ENCODE measurements at places on chromosomes 1 and 21. TPM values are rescaled to one million over a fixed set of nuclear protein-coding genes. Genes with fewer than 3 reads are reported as not detected.

Gene MMP23B
- 3.9 TPM for total RNA-seq

- no peak overlapping the region for H3K4me3 ChIP-seq
- peaks cover 5% of the 10 kb centered on the region for H3K36me3 ChIP-seq
- H3K27ac ChIP-seq = no peak overlapping the region
- no peak for DNase-seq
Measured at GRCh38 chr1:36433102-36433501, 17.1 kb downstream of the OSCP1 start.

Gene CITED4
- total RNA-seq = 23.6 TPM

- peak overlapping the region; percentile 81 for H3K27ac ChIP-seq
- no peak for DNase-seq
- H3K27me3 ChIP-seq = peaks cover 39% of the 10 kb centered on the region
- no peak overlapping the region for H3K4me3 ChIP-seq
- H3K36me3 ChIP-seq = peaks cover 2% of the 10 kb centered on the region
Measured at GRCh38 chr1:153493343-153493960, 33.0 kb upstream of the S100A7 start.

DNA sequence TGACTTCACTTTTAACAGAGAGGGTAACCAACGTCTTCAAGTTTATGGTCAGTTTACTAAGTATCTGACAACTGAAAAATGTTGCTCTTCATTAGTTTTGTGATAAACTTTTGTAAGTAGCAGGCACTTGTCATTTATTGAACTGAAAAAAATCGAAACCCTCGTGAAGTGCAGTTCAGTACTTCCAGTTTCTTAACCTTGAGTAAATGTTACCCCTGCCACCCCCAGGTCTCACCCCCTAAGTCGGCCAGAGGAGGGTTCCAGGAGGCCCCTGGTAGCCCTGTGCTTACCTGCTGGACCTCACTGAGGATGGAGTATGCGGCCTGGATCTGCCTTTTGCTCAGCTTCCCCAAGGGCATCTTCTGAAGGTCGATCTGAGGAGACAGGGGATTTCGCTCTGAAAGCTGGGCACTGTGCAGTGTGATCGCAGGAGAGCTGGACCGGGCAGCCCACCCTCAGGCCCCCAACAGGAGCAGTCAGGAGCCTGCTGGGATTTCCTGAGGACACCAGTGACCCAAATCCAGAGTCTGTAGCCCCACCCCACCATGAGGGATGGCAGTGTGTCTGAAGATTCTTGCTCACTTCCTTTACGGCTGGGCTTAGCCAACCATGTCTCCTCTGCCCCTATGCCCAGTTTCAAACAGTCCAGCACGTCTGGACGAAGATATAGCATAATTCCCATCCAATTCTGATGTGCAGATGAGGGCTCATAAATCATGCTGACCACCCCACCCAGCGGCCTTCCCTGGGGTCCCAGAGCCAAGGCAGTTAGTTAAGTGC is 37.6 kb downstream of the PARP1 start:
- DNase-seq = no peak
- peaks cover 14% of the 10 kb centered on the region for H3K36me3 ChIP-seq
- H3K27ac ChIP-seq = no peak overlapping the region
- H3K4me1 ChIP-seq = peaks cover 7% of the 10 kb centered on the region

Gene HJV
- not detected for total RNA-seq

- peak overlapping the region; percentile 100 for H3K27ac ChIP-seq
- H3K4me3 ChIP-seq = peak overlapping the region; percentile 100
- peaks cover 78% of the 10 kb centered on the region for H3K4me1 ChIP-seq
- no peaks in the 10 kb centered on the region for H3K27me3 ChIP-seq
- peaks cover 13% of the 10 kb centered on the region for H3K36me3 ChIP-seq
Measured at GRCh38 chr1:30753660-30754123, 3.9 kb downstream of the LAPTM5 start.

DNA sequence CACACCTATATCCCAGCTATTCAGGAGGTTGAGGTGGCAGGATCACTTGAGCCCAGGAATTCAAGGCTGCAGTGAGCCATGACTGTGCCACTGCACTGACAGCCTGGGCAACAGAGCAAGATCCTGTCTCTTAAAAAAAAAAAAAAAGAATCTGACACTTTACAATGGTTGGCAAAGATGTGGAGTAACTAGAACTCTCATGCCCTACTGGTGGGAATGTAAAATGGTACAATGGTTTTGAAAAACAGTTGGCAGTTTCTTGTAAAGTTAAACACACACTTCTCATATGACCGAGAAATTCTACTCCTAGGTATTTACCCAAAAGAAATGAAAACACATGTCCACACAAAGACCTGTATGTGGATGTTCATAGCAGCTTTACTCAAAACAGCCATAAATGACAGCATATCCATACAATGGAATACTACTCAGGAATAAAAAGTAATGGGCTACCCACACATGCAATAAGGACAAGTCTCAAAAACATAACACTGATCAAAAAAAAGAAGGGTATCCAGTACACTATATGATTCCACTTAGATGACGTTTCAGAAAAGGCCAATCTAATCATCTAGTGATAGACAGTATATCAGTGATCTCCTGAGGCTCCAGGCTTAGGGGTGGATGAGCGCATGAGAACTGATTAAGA is 58.1 kb downstream of the HLCS start:
- DNase-seq = no peak
- no peak overlapping the region for H3K27ac ChIP-seq
- H3K27me3 ChIP-seq = no peaks in the 10 kb centered on the region
- H3K36me3 ChIP-seq = no peaks in the 10 kb centered on the region
- peaks cover 8% of the 10 kb centered on the region for H3K4me1 ChIP-seq
- H3K4me3 ChIP-seq = no peak overlapping the region

- no peaks in the 10 kb centered on the region for H3K36me3 ChIP-seq
Measured at GRCh38 chr1:218496561-218496960, 151.4 kb downstream of the TGFB2 start.

Gene PSRC1
- total RNA-seq = 1.7 TPM

DNA sequence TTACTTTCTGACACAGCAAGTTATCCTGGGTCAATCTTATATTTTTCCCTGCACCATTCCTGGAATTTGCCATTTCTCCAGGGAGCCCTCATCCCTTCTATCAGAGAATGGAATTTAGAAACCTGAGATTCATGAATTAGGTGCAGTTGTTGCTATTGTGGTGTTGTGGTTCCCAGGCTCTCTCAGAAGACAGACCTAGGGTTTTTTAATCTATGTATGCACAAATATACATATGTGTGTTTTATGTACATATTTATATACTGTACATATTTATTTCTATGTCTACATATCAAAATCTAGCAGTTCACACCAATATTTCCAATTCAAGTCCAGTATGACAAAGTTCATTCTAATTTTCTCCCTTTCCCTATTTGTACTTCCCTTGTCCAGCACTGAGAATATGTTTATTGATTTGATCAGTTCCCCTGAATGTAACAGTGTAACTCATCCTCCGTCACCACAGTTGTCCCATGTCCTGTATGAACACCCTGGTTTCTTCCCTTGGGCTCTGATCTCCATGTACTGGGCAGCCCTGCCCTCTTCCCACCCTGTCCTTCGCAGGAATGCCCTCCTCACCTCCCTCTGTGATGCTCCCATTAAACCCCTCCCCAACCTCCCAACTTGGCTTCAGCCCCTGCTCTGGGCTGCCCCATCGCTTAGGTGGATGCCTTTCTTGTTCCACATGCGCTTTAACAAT is 145.5 kb downstream of the VPS13D start:
- peaks cover 8% of the 10 kb centered on the region for H3K36me3 ChIP-seq
- H3K27me3 ChIP-seq = no peaks in the 10 kb centered on the region
- no peak overlapping the region for H3K4me3 ChIP-seq
- H3K27ac ChIP-seq = no peak overlapping the region
- H3K4me1 ChIP-seq = peaks cover 6% of the 10 kb centered on the region
- no peak for DNase-seq

- peak overlapping the region; percentile 96 for H3K4me3 ChIP-seq
- H3K27me3 ChIP-seq = no peaks in the 10 kb centered on the region
Measured at GRCh38 chr1:145858238-145858900, 512 bp downstream of the PIAS3 start.

DNA sequence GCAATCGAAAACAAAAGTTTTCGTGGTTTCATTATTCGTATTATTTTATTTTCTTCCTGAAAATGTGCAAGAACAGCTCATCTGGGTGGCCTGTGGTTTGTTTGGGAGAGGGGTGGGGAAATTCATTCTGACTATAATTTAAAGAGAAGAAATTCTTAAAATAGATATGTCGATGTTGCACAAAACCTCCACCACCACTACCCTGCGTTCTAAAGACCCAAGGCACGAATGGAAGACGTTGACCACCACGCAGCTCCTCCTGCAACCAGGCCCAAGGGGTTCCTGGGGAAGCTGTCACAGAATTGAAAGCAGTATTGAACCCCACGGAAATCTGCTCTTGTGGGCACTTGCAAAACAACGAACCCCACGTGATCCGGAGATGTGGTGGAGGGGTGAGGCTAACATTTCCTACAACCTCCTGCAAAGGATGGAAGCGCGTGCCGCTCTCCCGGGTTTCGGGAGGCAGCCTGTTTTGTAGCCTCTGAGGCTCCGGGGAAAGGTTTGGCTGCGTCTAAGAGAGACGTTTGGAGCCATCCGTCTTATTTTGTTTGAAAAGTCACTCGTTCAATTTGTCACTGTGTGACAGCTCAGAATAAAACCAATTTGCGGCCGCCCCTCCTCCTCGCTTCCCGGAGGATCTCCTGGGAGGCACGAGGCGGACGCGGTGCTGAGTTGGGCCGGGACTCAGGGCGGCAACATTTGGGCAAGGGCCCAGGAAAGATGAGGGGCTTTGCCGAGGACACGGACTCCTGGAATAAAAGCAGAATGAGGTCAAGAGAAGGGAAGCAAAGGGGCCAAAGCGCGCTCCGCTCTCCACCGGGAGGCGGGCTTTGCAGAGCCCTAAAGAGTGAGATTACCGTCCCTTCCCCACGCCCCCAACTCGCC is 810 bp upstream of the HLX start:
- DNase-seq = no peak
- peaks cover 5% of the 10 kb centered on the region for H3K36me3 ChIP-seq
- peaks cover 28% of the 10 kb centered on the region for H3K4me1 ChIP-seq
- H3K27ac ChIP-seq = no peak overlapping the region
- peaks cover 89% of the 10 kb centered on the region for H3K27me3 ChIP-seq

DNA sequence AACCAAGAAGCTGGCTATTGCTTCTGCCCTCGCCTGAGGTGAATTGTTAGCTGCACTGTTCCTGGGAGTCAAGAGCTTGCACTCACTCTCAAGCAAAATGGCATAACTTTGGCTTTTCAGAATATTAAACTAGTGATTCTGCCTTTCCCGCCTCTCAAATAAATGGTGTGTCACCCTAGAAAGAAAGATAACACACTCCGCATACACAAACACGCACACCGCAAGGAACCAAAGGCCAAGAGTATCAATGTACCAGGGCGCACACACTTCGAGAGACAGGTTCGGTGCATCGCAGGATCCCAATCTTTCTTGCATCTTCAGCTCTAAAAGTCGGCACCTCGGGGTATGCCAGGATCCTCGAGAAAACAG is 470 bp upstream of the RTCA start:
- H3K36me3 ChIP-seq = peaks cover 12% of the 10 kb centered on the region
- peak overlapping the region; percentile 98 for H3K4me3 ChIP-seq
- no peaks in the 10 kb centered on the region for H3K27me3 ChIP-seq
- peak overlapping the region; percentile 99 for H3K27ac ChIP-seq
- H3K4me1 ChIP-seq = peaks cover 20% of the 10 kb centered on the region

- no peak for DNase-seq
- H3K27me3 ChIP-seq = no peaks in the 10 kb centered on the region
- no peak overlapping the region for H3K27ac ChIP-seq
- peaks cover 33% of the 10 kb centered on the region for H3K4me1 ChIP-seq
Measured at GRCh38 chr21:34889320-34889675, 159.8 kb downstream of the RUNX1 start.

DNA sequence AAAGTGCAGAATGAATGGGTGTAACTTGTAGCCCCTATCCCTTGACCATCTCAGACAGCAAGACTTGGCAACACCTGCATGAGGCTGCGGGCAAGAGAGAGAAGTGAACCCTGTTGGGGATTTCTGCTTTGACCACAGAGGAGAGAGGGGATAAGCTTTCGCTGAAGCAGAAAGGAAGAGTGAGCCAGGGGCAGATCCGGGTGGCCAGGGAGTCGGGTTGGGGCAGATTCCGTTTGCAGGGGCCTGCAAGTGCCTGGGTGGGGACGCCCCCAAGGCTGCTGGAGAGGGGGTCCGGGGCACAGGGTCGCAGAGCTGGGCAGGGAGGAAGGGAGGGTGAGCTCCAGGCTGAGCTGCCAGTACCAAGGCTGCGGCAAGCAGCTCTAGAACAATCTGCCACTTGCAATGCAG is 25.3 kb upstream of the PIK3CD start:
- DNase-seq = no peak
- peaks cover 4% of the 10 kb centered on the region for H3K36me3 ChIP-seq
- H3K27me3 ChIP-seq = no peaks in the 10 kb centered on the region
- peaks cover 41% of the 10 kb centered on the region for H3K4me1 ChIP-seq

Gene PBX1
- 0.80 TPM for total RNA-seq

DNA sequence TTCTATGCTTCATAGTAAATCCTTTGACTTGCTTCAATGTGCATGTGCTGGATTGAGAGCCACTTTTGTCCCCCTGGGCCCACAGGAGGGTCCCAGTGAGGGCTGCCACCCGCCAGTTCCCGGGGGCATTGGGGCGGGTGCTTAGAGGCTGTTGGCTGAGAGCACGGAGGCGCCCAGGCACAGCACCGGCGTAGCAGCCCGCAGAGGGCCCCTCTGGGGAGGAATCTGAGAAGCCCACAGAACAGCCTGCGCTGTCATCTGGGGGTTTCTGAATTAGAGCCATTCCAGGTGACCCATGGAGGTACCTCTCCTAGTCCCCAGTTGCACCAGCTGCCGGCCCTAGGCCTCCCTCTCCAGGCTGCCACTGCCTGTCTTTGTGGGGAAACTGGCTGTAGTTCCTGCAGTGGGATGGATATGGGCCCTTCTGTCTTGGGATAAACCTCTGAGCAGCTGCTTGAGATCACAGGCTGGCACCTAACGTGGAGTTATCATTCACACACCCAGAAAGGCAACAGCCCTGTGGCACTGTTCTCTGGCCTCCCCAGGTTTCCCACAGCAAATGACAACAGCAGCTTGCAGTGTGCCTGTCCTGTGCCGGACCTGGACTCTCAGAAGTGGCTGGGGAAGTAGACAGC is 39.5 kb downstream of the TMEM51 start:
- H3K27me3 ChIP-seq = peaks cover 19% of the 10 kb centered on the region
- H3K4me3 ChIP-seq = no peak overlapping the region
- no peaks in the 10 kb centered on the region for H3K4me1 ChIP-seq
- H3K36me3 ChIP-seq = no peaks in the 10 kb centered on the region

DNA sequence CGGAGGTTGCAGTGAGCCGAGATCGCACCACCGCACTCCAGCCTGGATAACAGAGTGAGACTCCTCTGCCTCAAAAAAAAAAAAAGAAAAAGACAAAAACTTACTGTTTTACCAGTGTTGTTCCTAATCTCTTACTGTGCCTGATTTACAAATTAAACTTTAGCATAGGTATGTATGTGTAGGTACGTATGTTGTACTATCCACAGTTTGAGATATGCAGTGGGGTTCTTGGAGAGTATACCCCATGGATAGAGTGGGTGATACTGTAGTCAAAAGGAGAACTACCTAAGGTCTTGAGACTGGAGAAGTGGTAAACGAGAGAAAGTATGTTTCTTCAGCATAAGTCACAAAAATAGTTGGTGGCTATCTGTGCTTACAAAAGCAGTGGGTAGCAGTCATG is 38.6 kb downstream of the RNF11 start:
- peaks cover 3% of the 10 kb centered on the region for H3K36me3 ChIP-seq
- no peak for DNase-seq
- no peaks in the 10 kb centered on the region for H3K27me3 ChIP-seq
- H3K27ac ChIP-seq = no peak overlapping the region

Gene KRTAP19-3
- not detected for total RNA-seq

GRCh38 chr1:61051719-61052394 is 30.5 kb upstream of the NFIA start:
- H3K4me1 ChIP-seq = peaks cover 18% of the 10 kb centered on the region
- no peak overlapping the region for H3K4me3 ChIP-seq
- no peak for DNase-seq
- peaks cover 2% of the 10 kb centered on the region for H3K36me3 ChIP-seq
- H3K27me3 ChIP-seq = peaks cover 35% of the 10 kb centered on the region

Gene ERG
- not detected for total RNA-seq
